Hypothalamus (tissue), 51 donors: ENCODE measurements at places on chromosomes 5 and 9.

DNA sequence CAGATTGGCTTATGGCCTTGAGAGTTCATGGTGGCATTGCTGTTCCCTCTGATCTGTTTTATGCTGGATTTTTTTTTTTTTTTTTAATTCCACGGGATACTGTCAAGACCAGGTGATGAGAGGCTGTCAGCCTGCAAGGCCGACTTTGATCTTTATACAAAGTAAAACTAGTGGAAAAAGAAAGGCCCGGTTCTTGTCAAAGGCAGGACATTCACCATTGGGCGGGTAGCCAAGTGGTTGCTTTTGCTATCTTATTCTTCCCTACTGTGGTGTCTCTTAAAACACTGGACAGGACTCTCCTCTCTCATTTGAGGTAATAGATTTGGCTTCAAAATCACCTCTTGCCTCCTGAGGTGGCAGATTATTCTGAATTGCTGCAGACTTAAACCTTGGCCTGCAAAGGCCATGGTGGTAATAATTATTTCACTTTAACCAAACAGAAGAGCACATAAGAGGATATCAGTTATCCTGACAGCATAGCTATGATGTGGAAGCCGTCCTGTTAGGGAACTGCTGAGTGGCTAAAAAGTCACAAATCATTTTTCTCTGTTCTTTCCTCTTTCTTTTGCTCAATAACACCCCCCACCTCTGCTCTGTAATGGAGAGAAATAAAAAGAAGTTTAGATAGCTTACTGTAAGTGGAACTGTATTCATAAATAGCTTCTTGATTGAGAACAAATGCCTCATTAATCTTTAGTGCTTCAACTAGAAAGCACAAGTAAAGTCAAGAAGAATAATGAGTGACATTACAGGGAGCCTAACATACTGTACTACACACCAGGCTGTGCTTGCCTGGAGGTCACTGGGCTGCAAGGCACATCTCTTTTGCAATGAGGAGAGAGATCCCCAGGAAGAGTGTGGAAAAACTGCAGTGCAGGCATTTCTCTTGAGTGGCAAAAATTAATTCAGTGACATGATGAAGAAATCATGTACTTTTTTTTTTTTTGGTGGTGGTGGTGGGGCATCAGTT is 275.6 kb downstream of the KDM4C start:
- DNase-seq: no peak

DNA sequence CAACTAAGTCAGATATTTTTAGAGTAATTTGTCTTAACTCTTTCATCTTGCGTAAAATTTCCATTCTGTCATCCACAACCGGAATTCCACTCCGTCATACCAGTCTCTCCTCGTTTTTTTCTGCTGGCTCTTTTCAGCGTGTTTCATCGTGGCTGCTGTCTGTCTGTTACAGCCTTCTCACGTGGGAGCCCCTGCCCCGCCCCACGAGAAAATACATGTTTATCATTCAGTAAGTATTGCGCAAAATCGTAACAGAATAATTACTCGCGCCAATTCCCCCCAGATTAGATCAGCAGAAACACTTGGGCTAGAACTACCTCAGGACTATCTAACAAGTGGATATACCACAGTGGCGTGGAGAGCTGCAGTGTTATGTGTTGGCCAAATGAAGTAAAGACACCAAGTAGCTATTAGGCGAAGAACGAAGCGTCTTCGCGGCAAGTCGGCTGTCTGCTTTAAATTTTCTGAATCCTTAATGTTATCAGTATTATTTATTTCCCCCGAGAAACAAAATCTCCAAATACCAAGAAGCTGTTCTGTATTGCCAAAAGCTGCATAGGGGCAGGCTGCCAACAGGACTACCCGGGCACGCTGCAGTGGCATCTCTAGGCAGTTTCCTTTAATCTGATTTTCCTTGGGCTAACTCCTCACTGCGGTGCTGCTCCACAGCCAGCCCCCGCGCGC is 566 bp upstream of the FOCAD start:
- DNase-seq: no peak

DNA sequence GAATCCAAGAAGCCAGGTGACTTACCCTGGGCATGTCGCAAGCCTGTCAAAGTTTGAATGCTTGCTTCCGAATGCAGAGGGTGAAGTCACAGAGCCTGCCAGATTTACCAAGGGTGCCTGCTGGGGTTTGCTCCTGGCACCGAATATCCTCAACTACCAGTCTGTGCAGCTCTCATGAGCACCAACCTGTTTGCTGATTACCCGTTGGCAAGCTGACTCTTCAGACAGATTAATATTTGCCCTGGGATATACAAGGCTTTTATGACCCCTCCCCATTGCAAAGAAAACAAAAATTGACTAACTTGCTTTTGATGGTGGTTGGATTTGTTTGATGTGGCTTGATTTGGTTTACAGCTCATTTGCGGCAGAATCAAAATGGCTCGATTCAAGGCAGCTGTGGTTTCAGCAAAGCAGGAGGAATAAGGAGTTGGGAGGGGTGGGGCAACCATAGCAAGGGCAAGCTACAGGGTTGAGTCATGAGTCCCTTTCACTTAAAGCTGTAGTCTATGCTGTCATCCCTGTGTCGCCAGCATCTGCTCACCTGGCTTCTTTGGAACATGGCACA is 82.3 kb upstream of the AGXT2 start:
- no peak for DNase-seq

DNA sequence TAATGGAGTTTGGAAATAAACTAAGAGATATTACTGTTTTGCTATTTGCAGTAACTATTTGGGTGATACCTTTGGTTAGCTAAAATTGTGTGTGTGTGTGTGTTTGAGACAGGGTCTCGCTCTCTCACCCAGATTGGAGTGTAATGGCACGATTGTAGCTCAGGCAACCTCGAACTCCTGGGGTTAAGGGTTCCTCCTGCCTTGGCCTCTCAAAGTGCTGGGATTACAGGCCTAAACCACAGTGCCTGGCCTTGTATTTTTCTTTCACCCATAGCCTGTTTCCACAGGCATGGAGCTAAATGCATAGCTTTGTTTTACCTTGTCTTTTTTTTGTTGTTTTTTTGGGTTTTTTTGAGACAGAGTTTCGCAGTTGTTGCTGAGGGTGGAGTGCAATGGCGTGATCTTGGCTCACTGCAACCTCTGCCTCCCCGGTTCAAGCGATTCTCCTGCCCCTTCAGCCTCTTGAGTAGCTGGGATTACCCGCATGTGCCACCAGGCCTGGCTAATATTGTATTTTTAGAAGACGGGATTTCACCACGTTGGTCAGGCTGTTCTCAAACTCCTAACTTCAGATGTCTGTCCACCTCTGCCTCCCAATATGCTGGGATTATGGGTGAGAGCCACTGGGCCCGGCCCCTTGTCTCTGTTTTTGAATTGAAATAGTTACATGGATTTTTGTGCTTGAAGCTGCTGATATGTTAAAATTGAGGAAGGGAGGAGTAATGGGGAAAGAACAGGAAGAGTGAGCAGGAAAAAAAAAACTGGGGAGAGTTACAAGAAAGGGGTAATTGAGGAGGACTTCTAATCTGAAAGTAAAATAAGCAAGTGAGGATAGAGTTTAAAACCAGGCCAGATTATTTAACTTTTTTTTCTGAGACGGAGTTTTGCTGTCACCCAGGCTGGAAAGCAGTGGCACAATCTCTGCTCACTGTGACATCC is 5.7 kb downstream of the GPBP1 start:
- DNase-seq: no peak

GRCh38 chr5:169290895-169291294 is 10.0 kb downstream of the SLIT3 start:
- no peak for DNase-seq

DNA sequence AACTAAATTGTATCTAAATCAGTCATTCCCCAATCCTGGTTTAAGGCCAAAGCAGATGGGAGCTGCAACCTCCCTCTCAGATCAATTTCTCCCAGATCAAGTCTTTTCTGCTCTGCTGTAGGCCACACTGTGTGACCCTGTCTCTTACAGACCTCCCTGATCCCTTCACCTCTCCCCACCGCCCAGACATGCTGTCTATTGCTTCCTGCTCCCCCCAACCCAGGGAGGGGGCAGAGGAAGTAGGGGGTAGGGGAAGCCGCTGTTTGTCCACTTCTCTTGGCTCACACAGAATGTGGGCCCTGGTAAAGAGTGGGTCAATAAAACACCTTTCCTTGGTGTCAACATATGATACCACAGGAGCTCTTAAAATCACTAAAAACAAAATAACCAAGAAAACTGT is 226.3 kb downstream of the ENC1 start:
- no peak for DNase-seq

DNA sequence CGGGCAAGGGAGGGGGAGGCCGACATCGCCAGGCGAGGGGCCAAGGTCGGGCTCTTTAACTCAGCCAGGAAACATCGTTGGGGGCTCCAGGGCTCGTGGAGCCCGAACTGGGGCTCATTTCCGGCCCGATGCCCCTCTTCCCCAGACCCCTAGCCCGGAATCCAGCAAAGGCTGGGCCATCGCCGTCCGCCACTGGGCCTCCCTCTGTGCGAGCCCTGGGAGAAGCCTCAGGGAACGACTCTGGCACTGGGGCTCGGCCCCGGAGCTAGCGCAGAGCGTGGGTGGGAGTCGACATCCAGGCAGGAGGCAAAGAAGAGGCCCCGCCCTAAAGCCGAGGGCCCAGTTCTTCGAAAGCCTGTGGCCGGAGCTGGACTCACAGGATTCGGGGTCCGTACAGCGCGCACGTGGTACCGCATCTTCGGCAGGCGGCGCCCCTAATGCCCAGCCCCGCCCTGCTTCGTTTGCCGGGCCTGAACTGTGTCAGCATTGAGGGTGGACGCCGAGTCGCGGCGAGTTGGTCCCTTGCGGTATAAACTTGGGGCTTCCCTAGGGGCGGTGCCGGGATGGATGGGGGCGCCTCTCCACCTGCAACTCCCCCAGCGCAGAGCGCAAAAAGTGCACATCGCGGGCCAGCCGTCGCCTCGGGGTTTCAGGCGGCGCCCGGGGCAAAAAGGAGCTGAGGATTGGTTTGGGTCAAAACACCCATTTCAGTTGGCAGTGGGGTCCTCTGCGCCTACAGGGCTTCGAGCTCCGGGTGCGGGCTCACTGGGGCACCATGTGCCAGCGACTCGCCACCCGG is 3.6 kb upstream of the PAX5 start:
- no peak for DNase-seq

DNA sequence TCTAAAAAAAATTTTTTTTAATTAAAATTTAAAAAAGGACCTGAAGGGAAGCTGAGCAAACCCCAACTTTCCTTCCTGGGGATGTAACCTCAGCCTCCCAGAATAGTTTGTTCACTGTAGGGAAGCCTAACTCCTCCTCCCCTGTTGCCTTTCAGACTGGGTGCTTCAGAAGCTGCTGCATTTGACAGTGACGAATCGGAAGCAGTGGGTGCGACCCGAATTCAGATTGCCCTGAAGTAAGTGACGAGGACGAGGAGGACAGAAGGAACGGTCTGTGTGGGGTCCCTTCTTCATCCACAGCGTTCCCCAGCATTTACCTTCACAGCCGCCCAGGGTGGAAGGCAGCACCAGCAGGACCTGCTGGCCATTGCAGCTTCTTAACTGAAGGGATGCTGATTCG is 57.7 kb upstream of the RARS1 start:
- DNase-seq: no peak

- DNase-seq: no peak
These were observed 14.0 kb downstream of the ARL15 start for GRCh38 chr5:54296386-54296785.

DNA sequence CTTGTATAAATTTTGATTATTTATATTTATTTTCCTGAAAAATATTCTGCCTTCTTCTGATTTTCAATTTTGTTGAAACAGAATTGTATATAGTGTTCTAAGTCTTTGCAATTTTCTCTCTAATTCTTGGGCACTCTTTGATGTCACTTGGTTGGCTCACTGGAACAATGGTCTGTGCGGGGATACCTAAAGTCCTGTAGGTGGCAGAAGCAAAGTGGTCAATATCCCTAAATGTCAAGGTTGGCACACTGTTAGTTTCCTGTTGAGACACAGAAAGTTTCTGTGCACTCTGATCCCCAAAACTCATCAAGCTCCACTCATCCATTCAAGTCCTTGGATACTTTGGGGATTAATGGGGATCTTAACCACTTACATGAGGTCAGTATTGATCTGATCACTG is 480.8 kb upstream of the CCNG1 start:
- no peak for DNase-seq

DNA sequence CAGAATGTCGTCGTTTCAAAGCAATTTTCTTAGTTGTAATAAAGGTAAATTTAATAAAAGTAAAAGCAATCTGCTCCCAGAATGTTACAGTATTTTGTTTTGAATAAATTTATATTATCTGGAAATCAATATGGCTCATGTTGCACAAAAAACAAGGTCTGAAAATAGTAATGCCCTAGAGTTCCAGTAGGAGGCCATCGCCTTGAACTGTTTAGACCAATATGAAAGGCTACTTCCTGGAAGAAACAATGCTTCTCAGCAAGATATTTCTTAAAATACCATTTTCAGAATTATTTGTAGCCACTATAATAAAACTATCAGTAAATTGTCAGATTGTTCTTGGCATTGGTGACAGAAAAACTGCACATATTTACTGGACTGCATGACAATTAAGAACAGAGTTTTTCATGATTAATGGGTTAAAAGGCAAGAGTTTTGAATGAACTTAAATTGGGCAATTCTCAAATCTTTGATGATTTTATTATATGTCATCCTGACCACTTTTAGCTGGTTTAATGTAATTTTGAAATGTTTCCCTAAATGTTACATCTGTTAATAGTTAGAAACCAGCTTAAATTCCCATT is 153.2 kb downstream of the COMMD10 start:
- no peak for DNase-seq

DNA sequence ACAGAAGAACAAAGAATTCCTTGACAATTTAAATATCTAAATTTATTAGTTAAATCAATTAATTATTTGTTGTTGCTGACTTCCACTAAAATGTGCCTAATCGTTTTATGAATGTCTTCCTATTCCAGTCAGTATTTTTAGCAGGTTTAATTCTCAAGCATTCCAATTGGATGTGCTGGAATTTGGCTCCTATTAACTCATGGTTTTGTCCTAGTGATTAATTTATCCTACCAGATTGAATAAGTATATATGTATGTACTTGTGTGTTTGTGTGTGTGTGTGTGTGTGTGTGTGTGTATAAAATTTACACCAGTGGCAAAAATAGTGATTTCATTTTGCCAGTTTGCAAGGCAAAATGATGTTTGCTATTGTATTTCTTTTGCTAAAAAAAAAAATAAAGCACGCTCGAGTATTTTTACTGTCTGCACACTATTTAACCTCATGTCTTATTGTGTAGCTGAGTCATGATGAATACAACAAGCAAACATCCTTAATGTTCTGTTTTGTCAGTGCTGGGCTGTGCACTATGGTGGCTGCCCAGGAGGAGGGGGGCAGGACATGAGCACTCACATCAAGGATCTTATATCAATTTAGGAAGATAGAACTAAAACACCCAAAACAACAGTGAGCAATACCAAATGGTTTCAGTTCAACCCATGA is 375.5 kb downstream of the PDE4D start:
- no peak for DNase-seq

DNA sequence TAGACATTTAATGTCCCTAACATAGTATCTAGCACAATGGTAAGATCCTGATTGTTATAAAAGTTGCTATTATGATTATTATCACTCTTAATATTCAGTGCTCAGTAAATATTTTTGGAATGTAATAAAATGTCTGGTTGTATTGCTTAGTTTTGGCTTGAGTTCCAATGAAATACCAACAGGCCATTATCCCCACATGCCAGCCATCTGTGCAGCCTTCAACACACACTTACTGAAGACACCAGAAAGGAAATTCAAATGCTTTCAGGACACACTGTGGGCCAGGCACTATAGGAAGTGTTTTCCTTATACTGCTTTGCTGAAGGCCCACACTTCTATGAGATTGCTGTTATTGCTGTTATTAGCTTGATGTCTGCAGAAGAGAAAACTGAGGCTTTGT is 157.5 kb downstream of the TRIM32 start:
- no peak for DNase-seq

GRCh38 chr5:139711906-139712224 is 63.7 kb downstream of the CXXC5 start:
- DNase-seq: no peak
